ENCODE measurements at places on chromosomes 16 and 17.

DNA sequence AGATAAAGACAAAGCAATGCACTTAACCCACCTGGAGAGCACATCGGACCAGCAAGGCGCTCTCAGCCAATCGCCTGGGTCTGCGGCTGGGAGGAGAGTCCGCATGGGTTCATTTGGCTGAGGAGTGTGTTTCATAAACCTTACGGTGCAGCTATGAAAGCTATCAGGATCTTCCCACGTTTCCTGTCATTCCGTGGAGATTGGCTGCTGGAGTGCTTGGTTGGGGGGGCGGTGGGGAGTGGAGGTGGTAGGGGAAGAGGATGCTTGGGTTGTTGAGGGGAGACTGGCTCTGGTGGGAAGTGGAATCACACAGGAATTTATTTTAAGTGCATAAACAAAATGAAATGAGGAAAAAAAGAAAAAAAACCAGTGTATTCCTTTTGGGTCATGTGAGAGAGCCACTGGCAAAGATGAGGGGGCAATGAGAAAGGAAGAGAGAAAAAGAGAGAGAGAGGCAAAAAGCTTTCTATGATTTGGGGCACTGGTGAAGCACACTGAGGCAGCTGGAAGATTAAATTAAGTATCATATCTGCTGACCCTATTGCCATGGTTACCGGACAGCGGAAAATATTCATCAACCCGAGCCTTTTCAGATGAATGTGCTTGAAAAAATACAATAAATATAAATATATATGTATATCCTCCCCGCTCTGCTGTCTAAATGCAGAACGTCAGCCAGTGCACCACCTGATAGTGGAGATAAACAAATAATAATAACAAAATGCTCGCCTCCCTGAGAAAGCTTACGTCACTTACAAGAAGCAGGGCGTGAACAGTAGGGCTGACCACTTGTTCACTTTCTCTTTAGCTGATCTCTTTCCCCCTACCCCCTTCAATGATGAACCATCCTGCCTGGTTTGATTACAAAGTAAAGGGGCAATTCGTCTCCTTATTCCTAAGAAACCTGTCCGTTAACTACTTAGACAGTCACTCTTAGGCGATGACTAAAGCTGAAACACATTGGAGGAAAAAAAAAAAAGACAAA lies 457.0 kb upstream of the ZFHX3 start:
- no peak for DNase-seq

- DNase-seq = no peak
These were observed 10.7 kb upstream of the STAC2 start for GRCh38 chr17:39236450-39236927.

GRCh38 chr16:81279392-81279791 lies 35.4 kb upstream of the GAN start:
- DNase-seq = no peak

DNA sequence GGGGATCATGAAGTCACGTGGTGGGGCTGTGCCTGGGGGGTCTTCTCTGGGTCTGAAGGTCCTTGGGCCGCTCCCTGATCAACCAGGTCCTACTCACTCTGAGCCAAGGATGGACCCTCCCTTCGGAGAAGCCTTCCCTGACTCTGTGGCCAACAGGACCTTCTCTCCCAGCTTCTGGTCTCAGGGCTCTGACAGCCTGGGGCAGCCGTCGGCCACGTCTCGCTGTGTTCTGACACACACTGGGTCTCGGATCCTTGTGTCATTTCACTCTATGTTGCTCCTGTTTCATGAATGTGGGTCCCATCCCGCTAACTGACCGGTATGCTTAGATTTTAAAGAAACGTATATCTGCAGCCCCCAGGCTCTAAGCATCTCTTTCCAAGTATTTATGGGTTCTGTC lies 256.1 kb downstream of the ENGASE start:
- DNase-seq = no peak

- DNase-seq = no peak
These were observed 148.7 kb downstream of the FTO start for GRCh38 chr16:53852678-53853077.

- peak; percentile 29 for DNase-seq
These were observed 3.2 kb downstream of the ACSF3 start for GRCh38 chr16:89096768-89097391.

- DNase-seq = no peak
These were observed 649 bp downstream of the GSE1 start for GRCh38 chr16:85613604-85614337.

DNA sequence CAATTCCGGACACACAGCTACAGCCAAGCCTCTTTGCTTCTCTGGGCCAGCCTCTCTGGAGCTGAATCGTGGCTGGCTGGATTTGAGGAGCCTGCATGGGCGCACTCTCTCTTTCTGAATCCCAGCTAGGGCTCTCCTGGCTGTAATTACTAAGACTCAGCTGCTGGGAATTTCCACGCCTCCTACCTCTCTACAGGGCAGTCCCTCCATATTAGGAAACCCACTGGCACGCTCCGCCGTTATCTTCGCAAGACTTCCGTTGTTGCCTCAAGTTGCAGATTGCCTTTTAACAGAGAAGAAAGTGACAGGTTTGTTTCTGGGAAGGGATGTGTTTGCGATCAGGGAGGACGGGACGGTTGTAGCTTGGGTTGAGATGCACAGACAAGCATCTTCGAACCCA lies 188.4 kb upstream of the NLRP1 start:
- no peak for DNase-seq

DNA sequence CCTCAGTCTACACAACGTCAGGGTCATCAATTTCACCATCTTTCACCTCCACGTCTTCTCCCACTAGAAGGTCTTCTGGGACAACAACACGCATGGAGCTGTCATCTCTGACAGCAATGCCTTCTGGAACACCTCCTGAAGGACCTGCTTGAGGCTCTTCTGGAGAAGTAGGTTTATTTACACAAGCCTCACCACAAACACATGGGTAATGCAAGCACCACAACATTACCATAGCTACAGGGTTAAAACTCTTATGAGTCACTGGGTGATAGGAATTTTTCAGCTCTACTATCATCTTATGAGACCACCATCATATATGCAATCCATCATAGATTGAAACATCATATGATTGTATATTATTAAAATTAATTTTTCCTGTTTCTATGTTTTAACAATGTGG lies 215.4 kb downstream of the CHD9NB start:
- no peak for DNase-seq

GRCh38 chr17:54971901-54972300 lies 3.3 kb downstream of the STXBP4 start:
- no peak for DNase-seq

GRCh38 chr16:4537376-4538343 lies 913 bp downstream of the CDIP1 start:
- no peak for DNase-seq

DNA sequence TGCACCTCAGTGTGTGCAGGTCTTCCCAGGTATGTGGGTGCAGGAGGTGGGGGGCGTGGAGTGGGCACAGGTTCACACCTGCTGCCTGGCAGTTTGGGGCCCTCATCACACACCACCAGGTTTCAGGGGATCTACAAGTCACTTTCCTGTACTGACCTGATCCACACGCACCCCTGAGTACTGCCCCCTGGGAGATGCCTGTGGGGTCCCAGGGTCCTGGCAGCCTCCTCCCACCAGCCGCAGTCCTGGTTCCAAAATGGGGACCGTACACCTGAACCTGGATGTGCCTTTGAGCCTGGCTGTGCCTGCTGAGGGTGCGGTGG lies 25.9 kb downstream of the RNF213 start:
- no peak for DNase-seq

- DNase-seq = no peak
These were observed 265.9 kb downstream of the HS3ST4 start for GRCh38 chr16:25957707-25958106.

DNA sequence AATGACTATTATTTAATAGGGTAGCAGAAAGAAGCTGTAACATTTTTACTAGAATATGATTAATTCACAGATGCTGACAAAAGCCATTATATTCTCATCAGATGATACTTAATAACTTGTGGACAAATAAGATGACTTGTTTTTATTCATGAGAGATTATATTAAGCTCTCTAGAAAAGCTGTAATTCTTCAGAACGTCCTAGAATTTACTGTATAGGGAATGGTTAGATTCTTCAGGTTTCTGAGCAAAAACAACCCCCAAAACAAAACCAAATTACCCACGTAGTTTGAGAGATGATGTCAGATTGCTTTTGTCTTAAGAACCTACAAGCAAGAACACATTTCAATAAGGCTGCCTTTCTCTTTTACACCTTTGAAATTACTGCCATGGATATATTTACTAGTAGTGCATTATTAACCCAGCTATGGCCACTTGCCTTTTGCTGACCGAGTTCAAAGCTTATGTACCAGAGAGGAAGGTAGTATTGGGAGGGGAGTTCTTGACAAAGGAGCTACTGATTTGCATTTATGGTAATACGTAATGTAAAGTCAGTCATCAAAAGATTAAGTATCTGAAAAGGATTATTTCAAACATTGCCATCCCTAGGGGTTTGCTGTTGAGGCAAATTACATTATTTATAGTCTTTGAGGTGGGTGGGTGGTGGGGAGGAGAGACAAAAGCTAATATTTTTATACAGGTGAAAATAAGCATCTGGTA lies 51.7 kb downstream of the NLK start:
- no peak for DNase-seq

DNA sequence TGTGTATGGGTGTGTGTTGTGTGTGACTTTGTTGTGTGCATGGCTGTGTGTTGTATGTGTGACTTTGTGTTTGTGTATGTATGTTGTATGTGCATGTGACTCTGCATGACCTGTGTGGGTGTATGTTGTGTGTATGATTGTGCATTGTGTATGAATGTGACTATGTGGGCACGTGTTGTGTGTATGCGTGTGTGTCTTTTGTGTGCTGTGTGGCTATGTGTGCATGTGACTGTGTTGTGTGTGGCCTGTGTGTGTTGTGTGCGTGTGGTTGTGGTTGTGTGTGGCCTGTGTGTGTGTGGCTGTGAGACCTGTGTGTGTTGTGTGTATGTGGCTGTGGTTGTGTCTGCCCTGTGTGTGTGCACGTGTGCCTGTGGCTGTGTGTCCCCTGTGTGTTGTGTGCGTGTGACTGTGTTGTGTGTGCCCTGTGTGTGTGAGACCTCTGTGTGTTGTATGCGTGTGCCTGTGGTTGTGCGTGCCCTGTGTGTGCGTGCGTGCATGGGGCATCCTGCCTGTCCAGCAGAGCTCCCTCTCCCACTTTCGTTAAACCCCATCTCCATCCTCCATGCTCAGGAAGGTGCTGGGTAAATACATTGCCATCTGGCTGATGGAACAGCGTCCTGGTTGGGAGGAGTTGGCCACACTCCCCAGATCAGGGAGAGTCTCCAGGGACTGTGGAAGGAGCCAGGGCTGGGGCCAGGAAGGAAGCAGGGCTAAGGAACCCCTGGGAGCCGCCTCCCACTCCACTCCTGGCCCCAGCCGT lies 90.1 kb upstream of the GSE1 start:
- DNase-seq = no peak

GRCh38 chr16:84765616-84766580 lies 53.9 kb upstream of the CRISPLD2 start:
- no peak for DNase-seq

DNA sequence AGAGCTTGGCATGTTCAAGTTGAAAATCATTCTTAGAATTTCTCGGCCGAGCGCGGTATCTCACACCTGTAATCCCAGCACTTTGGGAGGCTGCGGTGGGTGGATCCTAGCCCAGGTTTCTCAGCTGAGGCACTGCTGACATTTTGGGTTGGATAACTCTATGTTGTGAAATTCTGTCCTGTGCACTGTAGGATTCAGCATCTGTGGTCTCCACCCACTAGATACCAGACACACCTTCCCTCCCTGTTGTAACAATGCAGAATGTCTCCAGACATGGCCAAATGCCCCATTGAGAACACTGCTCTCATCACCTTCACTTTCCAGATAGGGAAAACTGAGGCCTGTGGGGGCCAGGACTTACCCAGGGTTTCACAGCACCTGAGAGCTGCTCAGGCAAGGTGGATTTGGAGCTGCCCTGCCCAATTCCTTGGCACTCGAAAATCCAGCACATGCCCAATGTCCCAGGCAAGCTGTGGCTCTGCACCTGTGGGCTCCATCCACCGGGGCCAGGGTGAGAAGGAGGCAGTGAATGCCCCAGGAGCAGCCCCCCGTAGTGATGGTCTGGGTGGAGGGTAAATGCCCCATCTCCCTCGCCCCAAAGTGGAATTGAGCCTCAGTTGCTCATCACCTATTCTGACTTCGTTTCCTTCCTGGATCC lies 20.2 kb upstream of the TVP23A start:
- no peak for DNase-seq

DNA sequence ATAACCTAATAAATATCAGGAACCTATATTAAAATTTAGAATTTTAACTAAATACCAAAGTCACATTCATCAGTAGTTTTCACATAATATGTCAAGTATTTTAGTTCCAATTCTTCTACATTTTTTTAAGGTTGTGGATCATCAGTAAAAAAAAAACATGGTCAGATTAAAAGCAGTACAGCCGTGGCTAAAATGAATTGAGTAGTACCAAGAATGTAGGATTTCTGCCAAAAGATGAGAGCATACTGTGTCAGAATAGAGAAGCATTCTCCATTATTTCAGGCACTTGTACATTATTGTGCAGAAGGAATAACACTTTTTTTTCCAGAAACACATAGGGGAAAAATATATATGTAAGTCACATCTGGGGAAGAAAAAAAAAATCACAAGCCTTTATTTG lies 1176.1 kb downstream of the CDH11 start:
- DNase-seq = no peak

- no peak for DNase-seq
These were observed 939 bp downstream of the CORO6 start for GRCh38 chr17:29621751-29622194.

GRCh38 chr16:46850619-46851555 lies 19.9 kb upstream of the C16orf87 start:
- DNase-seq = no peak

DNA sequence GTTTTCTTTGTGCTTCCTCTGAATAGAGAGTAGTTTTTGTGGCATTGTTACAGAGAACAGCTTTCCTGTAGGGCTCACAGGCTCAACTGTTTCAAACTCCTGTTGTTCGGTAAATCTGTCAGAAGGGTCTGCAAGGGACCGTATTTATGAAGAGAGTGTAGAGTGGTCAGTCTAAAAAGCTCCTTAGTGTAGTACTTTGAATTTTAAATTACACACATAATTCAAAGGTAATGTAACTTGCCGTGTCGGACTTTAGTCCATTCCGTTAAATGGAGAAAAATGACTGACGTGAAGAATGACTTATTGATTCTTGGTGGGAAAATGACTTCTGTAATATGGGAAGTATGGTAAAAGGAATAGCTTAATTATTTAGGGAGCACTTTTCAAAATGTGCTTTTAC lies 190.9 kb downstream of the WWOX start:
- no peak for DNase-seq

- no peak for DNase-seq
These were observed 463.2 kb upstream of the MAF start for GRCh38 chr16:80063713-80064069.

DNA sequence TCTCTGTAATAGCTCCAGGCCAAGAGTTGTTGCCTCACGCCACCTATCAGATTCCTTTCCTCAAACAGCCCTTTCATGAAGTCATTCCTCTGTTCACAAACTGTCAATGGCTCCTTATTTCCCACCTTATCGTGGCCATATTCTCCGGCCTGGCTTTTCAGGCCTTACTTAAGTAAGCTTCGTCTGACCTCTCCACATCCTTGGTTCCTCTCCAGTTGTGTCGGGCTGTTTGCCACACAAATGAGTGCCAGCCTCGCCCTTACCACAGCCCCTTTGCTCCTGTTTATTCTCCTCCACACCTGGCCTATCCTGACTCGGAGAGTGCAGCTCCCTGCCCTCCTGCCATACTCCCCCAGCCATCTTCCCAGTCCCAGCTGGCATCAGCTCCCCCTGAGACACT lies 2.0 kb downstream of the TP53I13 start:
- no peak for DNase-seq

- no peak for DNase-seq
These were observed 21.9 kb downstream of the MAPK8IP3 start for GRCh38 chr16:1727651-1728624.

GRCh38 chr17:38456031-38456815 lies 28.0 kb downstream of the ARHGAP23 start:
- DNase-seq = no peak
